NAMALWA (cell line): ENCODE measurements at places on chromosomes 3 and 15.
A peak's percentile ranks its signal among the peaks of the same experiment; 100 is the strongest.

GRCh38 chr15:80452166-80452565, 48.0 kb downstream of the ARNT2 start:
- DNase-seq, result no peak

GRCh38 chr15:81056304-81056703, 55.6 kb downstream of the TLNRD1 start:
- DNase-seq, result no peak

DNA sequence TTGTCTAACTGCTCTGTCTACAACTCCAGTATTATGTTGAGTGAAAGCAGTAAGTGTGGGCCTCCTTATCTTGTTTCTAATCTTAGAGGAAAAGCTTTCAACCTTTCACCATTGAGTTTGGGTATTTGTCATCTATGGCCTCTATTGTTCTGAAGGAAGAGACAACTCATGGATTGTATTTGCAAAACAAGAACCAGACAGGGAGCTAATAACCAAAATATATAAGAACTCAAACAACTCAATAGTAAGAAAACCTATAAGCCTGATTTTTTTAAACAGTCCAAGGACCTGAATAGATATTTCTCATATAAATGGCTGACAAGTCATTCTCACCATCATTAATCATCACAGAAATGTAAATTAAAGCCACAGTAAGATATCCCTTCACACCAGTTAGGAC, 113.0 kb downstream of the TAFA4 start:
- no peak for DNase-seq

GRCh38 chr3:34955680-34956079, 683.6 kb upstream of the ARPP21 start:
- no peak for DNase-seq

- no peak for DNase-seq
Measured at GRCh38 chr15:73564255-73564654, 68.9 kb downstream of the NPTN start.

DNA sequence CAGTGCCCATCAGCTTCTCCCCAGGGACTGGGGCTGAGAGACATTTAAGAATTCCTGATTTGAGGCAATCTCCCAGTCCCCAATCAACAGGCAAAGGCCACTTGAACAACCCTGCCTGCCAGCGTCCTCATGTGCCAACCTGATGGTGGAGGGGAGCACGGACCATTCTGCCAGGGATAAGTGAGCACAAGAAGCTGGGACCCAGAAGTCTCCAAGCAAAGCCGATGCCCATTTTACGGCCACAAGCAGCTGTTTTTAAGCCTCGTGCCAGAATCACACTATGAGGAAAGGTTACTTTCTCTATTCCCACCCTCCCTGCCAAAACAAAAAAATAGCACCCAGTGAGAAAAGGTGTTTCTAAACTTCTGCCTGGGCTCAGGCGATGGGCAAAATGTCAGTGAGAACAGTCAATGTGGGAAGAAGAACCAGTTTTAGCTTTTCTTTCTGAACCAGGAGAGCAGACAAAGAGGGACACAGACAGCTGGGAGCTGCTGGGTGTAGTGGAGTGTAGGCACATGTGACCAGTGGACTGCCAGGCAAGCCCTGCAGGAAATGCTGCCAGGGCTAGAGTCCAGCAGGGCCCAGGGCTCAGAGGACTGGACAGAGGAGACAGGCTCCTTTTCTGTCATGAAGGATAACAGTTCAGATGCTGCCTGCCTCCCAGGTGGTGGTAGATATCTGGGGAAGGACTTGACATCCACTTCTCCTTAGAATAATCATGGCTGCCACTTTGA, 57.7 kb downstream of the ATP2B2 start:
- no peak for DNase-seq

DNA sequence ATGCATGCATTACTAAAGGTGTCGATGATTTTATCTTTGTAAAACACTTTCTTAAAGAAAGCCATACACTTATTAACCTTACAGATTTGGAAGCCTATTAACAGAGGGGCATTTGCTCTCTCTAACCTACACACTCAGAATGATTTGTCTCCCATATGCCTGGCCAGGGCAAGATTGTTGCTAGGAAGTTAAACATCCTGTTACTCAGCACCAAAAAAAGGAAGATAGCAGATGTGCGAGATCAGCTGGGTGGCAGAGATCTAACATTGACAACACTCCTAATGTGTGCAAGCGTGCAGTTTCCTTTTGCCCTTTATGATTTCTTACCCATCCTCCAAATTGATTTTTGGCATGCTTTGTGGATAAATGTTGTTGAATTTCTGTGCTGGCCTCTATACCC, 73.9 kb upstream of the TMEM108 start:
- peak; percentile 19 for DNase-seq

- no peak for DNase-seq
Measured at GRCh38 chr15:79680720-79681119, 216.1 kb downstream of the MTHFS start.

DNA sequence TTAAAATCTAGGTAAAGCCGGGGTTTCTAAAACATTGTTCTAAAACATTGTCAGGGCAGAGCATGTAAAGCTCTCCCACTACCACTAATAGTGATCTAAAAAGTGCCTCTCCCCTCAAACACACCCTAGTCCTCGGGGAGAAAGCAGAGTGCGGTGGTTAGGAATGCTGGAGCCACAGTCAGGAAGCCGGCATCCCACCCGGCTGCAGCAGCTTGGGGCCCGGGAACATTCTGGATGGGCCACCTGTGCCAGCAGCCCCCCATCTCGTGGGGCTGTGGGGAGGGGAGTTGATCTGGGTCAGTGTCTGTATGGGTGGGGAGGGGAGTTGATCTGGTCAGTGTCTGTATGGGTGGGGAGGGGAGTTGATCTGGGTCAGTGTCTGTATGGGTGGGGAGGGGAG, 176.9 kb downstream of the APBA2 start:
- DNase-seq, result no peak
